Putamen (tissue), 1 donor: ENCODE measurements at places on chromosomes 7 and 10.
A peak's percentile ranks its signal among the peaks of the same experiment; 100 is the strongest.

GRCh38 chr7:73974948-73975926 lies 52.7 kb upstream of the ELN start:
- no peak for DNase-seq

DNA sequence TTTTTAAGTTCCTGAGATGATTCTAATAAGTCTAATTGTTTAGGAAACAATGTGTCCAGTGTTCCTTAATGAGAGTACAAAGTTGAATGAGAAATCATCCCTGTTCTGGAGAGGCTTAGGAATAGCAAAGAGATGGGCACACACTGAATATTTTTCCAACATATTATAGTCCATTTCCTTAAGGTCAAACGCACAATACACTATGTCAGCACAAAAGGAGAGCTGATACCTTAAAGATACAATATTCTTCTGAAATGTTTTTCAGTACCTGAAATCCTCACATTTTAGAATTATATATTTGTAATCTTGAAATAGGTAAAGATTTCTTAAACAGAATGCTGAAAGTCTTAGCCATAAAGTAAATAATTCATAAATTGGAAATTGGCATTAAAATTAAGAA lies 183.2 kb downstream of the GRM3 start:
- no peak for DNase-seq

DNA sequence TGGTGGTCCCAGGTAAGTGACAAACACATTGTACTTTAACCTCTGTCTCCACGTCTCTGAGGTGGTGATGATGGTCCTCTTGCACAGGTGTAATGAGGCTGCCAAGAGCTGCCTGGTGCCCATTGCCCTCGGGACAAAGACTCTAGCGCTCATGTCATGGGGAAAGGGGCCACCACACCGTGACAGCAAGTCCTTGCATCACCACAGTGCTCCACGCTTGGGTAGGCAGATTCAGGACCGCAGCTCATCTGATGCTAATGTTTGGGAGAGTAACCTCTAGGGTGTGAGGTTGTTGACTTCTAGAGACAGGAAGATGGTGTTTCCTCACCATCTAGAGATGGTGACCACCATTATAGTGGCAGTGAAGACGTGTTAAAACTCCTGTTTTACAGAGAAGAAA lies 395.6 kb downstream of the ADRA2A start:
- no peak for DNase-seq

- no peak for DNase-seq
Observed at GRCh38 chr10:24579906-24580305, 143.8 kb downstream of the ARHGAP21 start.

DNA sequence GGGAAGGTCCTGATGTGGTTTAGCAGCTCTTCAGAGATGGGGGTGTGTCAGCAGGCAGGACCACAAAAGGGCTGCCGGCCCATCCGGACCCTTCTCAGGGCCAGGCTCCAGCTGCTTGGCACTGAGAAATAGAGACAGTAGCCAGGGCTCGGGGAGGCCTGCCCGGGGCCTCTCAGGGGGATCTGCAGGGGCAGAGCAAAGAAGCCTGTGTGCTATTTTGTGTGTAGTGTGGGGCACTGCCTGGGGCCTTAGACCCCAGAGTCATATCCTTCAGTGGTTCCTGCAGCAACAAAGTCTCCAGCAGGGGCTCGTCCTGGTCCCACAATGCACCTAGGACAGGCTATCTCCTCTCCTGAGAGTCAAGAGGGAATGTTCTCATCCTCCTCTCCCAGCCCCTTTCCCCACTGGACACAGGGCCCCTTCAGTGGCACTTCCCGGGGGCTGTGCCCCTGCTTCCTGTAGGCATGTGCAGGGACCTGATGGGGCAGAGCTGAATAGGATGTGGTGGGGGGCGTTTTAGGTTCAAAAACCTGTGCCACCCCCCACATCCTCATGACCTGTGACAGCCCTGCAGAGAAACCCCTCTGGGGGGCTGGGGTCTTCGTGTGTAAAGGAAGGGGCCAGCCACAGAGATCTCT lies 159.5 kb upstream of the RHEB start:
- DNase-seq, result no peak

GRCh38 chr7:111483078-111483477 lies 79.2 kb downstream of the IMMP2L start:
- DNase-seq, result no peak

- DNase-seq, result peak; percentile 17
Observed at GRCh38 chr10:83990126-83990525, 149.2 kb upstream of the GHITM start.

DNA sequence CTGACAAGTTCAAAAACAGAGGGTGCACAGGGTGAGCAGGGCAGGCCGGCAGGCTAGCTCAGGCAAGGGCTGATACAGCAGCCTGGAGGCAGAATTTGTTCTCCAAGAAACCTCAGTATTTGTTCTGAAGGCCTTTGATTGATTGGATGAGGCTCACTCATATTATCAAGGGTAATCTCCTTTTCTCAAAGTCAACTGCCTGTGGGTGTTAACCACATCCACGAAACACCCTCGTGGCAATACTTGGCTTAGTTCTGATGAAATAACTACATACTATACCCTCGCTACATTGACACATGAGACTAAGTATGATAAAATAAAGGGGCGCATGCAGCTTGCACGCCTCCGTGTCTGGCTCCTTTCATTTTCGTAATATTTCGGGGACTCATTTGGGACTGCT lies 4.4 kb upstream of the PPP2R2D start:
- no peak for DNase-seq

DNA sequence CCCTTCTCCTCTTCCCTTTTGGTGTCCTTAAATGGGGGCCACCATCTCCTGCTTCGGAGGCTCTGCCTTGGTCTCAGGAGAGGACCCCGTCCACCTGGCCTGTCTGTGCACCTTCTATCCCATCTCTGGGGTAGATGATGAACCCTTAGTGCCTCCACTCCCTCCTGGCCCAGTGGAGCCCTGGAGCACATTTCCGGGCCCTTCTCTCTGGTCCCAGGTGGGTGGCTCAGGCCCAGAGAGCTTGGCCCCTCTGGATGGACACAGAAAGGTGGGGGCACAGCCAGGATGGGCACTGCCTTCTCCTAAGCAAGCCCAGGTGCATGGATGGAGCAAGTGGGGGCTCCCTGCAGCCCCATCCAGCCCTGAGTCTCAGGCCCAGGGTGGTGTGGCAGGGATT lies 121.4 kb upstream of the RET start:
- DNase-seq, result no peak

- DNase-seq, result no peak
Observed at GRCh38 chr7:78702770-78703169, 750.7 kb downstream of the MAGI2 start.

DNA sequence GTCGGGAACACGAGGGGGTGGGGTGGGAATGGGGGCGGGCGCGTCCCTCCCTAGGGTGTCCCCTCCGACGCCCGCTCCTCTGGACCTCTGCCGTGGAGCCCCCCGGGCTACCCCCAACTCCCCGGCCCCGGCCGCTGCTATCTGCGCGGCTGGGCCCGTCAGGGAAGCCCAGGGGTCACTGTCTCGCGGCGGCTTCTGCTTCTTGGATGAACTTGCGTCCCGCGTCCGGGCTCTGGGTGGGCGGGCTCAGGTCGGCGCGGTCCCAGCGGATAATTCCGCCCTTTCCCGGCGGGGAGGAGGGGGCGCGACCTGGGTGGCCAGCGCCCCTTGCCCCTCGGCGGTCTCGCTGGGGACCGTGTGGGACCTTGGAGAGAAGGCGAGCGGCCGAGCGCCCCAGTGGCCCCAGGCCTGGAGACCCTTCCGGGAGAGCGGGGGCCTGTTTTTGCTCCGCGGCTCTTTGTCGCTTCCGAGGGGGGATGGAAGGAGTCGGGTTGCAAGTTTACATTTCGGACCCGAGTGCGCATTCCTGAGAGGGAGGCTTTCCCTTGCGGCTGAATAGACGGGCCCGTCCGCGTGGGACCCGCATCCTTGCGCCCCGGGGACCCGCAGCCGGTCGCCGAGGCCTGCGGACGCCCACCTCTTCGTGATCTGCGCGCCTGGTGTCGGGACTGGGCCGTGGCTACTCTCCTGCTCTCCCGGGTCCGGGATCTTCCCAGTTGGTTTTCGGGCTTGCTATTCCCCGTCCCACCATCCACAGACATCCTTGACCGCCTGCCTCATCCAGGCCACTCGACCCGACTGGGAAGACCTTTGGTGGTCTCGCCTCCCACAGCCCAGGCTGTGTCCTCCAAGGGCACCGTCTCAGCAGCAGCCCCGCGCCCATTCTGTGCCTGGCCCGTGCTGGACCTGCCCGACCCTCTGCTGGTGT lies 812 bp downstream of the DOCK1 start:
- DNase-seq, result no peak

- DNase-seq, result no peak
Observed at GRCh38 chr10:16653224-16653623, 131.5 kb upstream of the C1QL3 start.
